ENCODE measurements at places on chromosomes 11 and 22. TPM values are rescaled to one million over a fixed set of nuclear protein-coding genes. Genes with fewer than 3 reads are reported as not detected.
A peak's percentile ranks its signal among the peaks of the same experiment; 100 is the strongest.

OR2AG1 gene
- not detected for total RNA-seq

CRYBA4 gene
- total RNA-seq: not detected

PYGM gene
- total RNA-seq: 7.6 TPM

TSSK2 gene
- not detected for total RNA-seq

ACTN3 gene
- 0.11 TPM for total RNA-seq

CALCA gene
- total RNA-seq: not detected

GRCh38 chr11:14746857-14747395, 103.3 kb downstream of the PDE3B start:
- no peak overlapping the region for H3K27ac ChIP-seq
- H3K4me3 ChIP-seq: no peak overlapping the region
- peaks cover 7% of the 10 kb centered on the region for H3K4me1 ChIP-seq
- H3K36me3 ChIP-seq: peaks cover 3% of the 10 kb centered on the region
- DNase-seq: no peak

DNA sequence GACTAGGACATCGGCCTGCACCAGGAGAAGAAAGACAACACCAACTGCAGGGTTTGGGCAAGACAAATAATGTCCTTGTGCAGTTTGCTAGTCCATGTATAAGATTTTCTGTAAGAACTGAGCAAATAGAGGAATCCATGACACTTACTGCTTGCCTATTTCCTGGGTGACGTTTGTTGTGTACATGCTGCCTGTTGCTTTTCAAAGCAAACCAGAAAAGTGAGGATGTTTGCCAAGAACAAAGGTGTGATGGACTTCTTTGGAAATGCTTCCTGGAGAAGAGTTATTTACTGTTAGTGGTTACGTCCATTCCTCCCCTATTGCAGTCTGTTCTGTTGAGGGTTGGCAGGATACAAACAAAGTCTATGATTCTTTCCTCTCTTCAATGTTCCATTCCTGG, 126.5 kb downstream of the CASP12 start:
- H3K36me3 ChIP-seq: peaks cover 9% of the 10 kb centered on the region
- DNase-seq: no peak
- no peaks in the 10 kb centered on the region for H3K27me3 ChIP-seq
- H3K27ac ChIP-seq: peak overlapping the region; percentile 27
- H3K4me3 ChIP-seq: no peak overlapping the region

DNA sequence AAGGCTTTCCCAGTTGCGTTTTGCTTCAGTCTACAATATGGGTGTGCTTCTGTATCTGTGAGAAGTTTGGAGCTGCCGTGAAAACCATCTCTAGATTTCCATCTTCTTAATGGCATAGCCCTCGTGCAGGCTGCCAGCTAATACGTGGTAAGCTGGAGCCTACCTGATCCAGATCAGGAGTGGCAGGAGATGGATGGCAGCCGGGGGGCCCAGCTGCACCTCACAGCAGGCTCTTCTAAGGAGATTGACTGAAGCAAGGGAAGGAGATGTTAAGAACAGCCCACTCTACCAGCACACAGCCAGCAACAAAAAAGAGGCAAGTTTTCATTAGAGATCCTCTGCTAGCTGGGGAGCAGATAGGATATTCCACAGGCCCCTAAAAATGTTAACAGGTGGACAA, 115.5 kb downstream of the MSANTD4 start:
- peaks cover 8% of the 10 kb centered on the region for H3K36me3 ChIP-seq
- no peaks in the 10 kb centered on the region for H3K27me3 ChIP-seq
- no peak overlapping the region for H3K27ac ChIP-seq

DNA sequence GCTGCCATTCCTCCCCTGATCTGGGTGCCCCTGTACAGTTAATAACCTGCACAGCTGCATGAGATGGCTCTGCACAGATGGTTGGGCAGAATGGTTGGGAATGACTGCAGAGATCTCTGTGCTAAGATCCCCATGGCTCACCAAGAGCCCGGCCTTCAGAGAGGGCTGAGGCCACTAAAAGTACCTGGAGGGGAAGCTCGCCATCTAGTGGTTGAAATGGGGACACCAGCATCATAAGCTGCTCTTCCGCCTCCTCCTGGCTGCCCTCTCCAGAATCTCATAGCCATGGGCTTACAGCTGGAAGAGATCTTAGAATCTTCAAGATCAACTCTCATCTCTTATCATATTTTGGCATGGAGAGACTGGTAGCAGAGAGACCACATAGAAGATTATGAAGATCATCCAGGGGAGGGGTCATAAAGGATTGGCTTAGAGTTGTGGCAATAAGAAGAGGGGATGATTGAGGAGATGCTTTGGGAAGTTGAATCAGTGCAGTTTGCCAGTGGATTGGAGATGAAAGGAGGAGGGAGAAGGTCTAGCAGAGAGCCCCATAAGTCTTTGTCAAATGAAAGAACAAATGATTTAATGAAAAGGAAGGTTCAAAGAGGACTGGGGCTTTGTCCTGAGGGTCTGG, 22.0 kb upstream of the TLCD5 start:
- peak; percentile 58 for DNase-seq
- no peaks in the 10 kb centered on the region for H3K36me3 ChIP-seq
- H3K27ac ChIP-seq: no peak overlapping the region

DNA sequence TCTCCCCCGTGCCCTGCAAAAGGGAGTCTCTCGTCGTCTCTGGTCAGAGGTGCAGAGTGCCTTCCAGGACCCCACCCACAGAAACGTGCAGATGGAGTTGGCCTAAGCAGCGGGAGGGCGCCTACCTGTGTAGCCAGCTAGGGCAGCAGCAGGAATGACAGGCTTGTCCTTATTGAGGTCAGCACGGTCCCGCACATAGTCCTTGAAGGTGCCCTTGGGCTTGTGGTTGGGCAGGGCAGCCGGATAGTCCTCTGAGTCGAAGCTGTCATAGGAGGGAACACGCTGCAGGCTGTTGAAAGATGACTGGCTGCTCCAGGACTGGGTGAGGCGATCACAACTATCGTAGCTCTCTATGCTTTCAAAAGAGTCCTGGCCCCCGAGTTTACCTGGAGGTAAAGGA, 107.3 kb downstream of the ETS1 start:
- no peak overlapping the region for H3K4me3 ChIP-seq
- peak overlapping the region; percentile 66 for H3K27ac ChIP-seq
- H3K27me3 ChIP-seq: no peaks in the 10 kb centered on the region
